NCI-H510A (cell line): ENCODE measurements at places on chromosomes 2 and 18.

DNA sequence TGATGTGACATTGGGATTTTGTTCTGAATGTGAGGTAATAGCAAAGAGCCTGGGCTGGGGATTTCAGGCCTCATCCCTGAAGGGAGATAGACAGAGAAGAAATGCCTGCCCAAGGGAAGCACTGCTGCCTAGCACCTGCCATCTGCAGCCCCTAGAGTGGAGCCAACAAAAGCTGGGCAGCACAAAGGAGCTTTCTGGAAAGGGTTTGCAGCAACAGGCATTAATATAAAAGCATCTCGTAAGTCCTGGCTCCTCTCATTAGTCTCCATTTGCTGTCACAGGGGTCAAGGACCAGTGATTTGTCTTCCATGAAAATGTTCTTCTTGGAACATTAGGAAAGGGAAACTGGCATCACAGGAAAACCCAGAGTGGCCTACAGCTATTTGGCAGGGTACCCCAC is 157.2 kb upstream of the SLC14A2 start:
- DNase-seq, result no peak

DNA sequence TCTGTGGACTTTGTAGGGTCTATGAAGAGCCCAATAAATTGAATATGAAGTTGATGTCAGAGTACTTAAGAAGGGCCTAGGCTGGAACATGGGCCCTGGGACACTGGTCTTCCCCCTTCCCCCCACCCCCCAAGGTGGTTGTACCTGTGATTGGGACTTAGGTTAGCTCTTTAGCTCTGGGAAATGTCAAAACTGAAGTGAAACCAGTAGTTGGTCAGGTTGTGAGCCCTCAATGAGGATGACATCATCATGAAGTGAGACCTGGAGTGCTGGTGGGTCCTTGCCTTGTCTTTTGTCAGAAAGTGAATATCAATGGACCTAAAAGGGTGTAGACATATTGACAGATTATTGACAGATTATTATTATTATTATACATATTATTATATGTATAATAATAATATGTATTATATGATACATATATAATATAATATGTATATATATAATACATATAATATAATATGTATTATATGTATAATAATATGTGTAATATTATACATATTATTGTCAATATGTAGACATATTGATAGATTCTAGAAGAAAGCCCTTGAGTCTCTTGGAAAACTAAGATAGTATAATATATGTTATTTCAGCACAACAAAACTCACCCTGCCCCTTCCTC is 5.4 kb downstream of the MARS2 start:
- no peak for DNase-seq

GRCh38 chr18:70415823-70416488 is 127.1 kb downstream of the SOCS6 start:
- peak; percentile 88 for DNase-seq

DNA sequence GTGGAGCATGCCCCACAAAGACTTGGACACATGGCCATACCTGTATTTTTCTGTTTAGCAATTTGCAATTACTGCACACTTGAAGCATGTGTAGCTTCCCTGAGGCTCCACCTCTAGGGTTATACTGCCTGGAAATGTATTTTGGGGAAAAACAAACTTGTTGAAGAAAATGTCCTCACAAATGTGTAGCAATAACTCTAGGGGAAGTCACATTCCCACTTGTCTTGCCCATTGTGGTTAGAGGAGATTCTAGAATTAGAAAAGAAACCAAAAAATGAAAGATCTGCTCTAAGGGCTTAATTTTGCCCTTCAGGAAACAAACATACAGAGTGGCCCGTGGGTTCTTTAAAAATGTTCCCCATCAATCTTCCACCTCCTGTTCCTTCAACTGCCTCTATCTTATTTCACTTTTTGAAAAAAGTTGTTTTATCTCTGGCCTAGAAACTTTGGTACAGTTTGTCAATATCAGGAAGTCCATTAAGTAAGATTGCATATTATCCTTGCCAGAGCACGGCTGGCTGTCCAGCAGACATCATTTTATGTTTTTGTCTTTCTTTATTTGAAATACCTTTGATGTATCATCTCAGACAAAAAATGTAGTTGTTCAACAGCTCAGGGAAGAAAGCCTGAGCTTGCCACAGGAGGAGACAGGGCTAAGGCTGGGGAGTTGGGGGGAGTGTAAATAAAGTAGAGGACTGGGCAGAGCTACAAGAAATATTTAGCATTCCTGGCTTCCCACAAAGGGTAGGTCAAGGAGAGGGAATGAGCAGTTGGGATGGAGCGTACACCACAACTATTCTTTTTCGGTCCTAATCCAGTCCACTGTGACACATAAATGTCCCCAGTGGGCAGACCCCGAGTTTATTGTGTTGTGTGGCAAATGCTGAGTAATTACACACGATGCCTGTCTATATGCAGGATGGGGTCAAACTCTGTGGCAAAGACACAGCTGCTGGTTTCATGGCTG is 96.8 kb upstream of the CDC42EP3 start:
- DNase-seq, result no peak

- no peak for DNase-seq
These were observed 76.6 kb downstream of the MAPK4 start for GRCh38 chr18:50636366-50637057.

DNA sequence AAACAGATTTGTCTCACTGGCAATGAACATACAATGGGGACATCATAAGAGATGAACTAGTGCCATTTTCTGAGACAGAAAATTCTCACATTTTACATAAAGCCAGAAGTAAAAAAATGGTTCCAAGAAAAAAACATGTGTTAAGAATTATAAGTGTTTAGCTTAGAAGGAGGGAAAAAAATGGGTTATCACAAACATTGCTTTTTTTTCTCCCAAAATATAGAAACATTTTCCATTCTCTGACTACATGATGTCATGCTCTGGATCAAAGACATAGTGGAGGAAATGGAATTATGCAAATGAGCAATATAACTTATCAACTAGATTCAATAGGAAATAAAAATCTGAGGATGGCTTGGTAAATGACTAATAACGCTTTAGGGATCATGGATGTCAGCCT is 49.8 kb downstream of the SPATS2L start:
- no peak for DNase-seq
